Activated naive CD4-positive, alpha-beta T cell (primary cell): ENCODE measurements at places on chromosomes 1 and 21.

- no peak for DNase-seq
These were observed 75.3 kb upstream of the ARTN start for GRCh38 chr1:43858324-43858723.

DNA sequence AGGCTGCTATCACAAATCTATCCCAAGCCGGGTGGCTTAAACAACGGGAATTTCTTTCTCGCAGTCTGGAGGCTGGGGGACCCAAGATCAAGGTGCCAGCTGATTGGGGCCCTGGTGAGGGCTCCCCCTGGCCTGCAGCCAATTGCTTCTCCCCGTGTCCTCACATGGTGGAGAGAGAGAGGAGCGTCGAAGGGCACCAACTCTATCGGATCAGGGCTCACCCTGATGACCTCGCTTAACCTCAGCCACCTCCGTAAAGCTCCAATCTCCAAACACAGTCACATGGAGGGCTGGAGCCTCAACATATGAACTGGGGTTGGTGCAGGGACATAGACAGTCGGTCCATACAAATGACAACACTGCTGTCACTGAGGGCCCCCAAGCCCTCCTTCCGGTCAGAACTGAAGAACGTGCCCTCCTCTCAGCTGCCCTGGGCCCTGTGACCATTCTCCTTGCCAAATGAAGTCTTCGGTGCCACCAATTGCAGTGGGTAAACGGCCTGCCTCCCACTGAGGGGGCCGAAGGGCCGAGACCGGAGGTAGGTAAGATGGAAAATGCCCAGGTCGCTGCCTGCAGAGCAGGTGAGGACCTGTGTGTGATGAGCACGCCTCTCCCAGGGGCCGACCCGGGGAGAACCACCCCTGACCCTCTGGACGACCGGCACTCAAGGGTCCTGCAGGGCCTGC lies 211.0 kb downstream of the TOMM20 start:
- no peak for DNase-seq

GRCh38 chr1:30632481-30632880 lies 90.9 kb downstream of the MATN1 start:
- no peak for DNase-seq

DNA sequence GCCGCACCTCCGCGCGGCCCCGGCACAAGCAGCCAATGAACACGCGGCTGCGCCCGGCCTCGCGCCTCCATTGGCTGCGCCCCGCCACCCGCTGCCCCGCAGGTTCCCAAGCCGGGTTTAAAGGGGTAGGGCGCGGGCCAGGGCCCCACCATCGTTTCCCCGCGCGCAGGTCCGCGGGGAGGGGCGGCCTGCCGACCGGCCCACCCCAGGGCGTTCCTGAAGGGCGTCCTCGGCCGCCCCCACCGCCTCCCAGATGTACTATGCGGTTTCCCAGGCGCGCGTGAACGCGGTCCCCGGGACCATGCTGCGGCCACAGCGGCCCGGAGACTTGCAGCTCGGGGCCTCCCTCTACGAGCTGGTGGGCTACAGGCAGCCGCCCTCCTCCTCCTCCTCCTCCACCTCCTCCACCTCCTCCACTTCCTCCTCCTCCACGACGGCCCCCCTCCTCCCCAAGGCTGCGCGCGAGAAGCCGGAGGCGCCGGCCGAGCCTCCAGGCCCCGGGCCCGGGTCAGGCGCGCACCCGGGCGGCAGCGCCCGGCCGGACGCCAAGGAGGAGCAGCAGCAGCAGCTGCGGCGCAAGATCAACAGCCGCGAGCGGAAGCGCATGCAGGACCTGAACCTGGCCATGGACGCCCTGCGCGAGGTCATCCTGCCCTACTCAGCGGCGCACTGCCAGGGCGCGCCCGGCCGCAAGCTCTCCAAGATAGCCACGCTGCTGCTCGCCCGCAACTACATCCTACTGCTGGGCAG lies at the start of gene OLIG1:
Gene OLIG1 (plus strand): TSS at position 148 of the 750 bp plus-strand sequence. CDS start 106 bp downstream, at position 254.
- no peak for DNase-seq

GRCh38 chr1:212596798-212597197 lies 11.8 kb upstream of the ATF3 start:
- DNase-seq: no peak
